A549 treated with GW870086 at 1 μM for 4 hours (cell line): ENCODE measurements at places on chromosomes 13 and 19. TPM values are rescaled to one million over a fixed set of nuclear protein-coding genes. Genes with fewer than 3 reads are reported as not detected.

Gene PSG11
- not detected in 5 replicates for total RNA-seq

Gene ZNF112
- 1.8 to 2.7 TPM (median 2.4 TPM) in 5 replicates for total RNA-seq

Gene PGLYRP2
- not detected in 5 replicates for total RNA-seq

Gene FUZ
- total RNA-seq: 11.6 to 16.0 TPM (median 15.7 TPM) in 5 replicates

Gene NXNL1
- not detected in 5 replicates for total RNA-seq

Gene KLK14
- total RNA-seq: 0.32 to 0.71 TPM (median 0.42 TPM) in 5 replicates

Gene NOVA2
- 0.05 to 0.14 TPM (median 0.13 TPM) in 5 replicates for total RNA-seq

Gene CD37
- not detected in 5 replicates for total RNA-seq

Gene RYR1
- total RNA-seq: 4.7 to 7.6 TPM (median 5.6 TPM) in 5 replicates

Gene ERCC5
- total RNA-seq: 14.4 to 18.4 TPM (median 15.9 TPM) in 5 replicates

Gene ETV2
- total RNA-seq: 2.1 to 3.1 TPM (median 2.2 TPM) in 5 replicates

Gene SOX1
- total RNA-seq: not detected in 5 replicates

Gene PRTN3
- 0.47 to 0.77 TPM (median 0.60 TPM) in 5 replicates for total RNA-seq

Gene DAND5
- 0.07 to 0.32 TPM (median 0.10 TPM) in 4 of 5 replicates, not detected in the other for total RNA-seq

Gene ZBTB32
- not detected in 5 replicates for total RNA-seq

Gene AP1M2
- total RNA-seq: 27.4 to 60.1 TPM (median 42.0 TPM) in 5 replicates

Gene FAM124A
- total RNA-seq: 1.8 to 3.0 TPM (median 2.3 TPM) in 5 replicates

Gene FCAR
- not detected in 5 replicates for total RNA-seq

Gene NANOS2
- not detected in 5 replicates for total RNA-seq

Gene ODAD3
- total RNA-seq: 0.82 to 2.4 TPM (median 1.1 TPM) in 5 replicates

Gene MYO1F
- total RNA-seq: 0.22 to 0.41 TPM (median 0.31 TPM) in 5 replicates

Gene TNFSF11
- total RNA-seq: not detected in 5 replicates

Gene PNMA8A
- 9.3 to 10.4 TPM (median 10.0 TPM) in 5 replicates for total RNA-seq

Gene PLIN4
- 0.18 to 0.23 TPM (median 0.19 TPM) in 5 replicates for total RNA-seq

Gene LHB
- not detected in 5 replicates for total RNA-seq

Gene PDCD2L
- total RNA-seq: 28.7 to 35.7 TPM (median 33.5 TPM) in 5 replicates

Gene COL5A3
- 2.6 to 3.6 TPM (median 3.3 TPM) in 5 replicates for total RNA-seq

Gene DNAAF3
- 3.7 to 7.7 TPM (median 5.7 TPM) in 5 replicates for total RNA-seq

Gene ZNF414
- total RNA-seq: 14.8 to 18.2 TPM (median 16.3 TPM) in 5 replicates

Gene FFAR1
- not detected in 5 replicates for total RNA-seq

Gene NLRP5
- total RNA-seq: 0.03 to 0.09 TPM (median 0.05 TPM) in 4 of 5 replicates, not detected in the other
